Ascending aorta (tissue), 2 donors: ENCODE measurements at places on chromosomes 11 and 22.
A peak's percentile ranks its signal among the peaks of the same experiment; 100 is the strongest.

- no peak for DNase-seq
Observed at GRCh38 chr22:35661464-35661863, 13.2 kb downstream of the APOL6 start.

DNA sequence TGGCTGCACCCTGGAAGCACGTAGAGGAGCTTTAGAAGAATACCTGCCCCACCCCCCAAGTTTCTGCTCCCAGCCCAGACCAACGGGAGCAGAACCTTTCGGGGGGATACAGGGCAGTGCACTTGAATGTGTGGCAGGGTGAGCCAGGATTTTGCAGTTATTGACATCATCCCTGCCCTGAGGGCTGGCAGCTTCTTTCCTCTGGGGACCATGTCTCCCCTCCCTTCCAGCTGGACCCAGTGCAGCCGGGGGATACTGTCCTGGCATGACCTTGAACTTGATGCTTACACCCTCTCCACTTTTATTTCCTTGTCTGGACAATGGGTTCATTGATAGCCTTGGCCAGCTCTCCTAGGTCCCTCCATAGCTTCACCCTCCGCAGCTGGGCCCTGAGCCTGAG is 4.1 kb upstream of the CABP7 start:
- DNase-seq, result no peak

DNA sequence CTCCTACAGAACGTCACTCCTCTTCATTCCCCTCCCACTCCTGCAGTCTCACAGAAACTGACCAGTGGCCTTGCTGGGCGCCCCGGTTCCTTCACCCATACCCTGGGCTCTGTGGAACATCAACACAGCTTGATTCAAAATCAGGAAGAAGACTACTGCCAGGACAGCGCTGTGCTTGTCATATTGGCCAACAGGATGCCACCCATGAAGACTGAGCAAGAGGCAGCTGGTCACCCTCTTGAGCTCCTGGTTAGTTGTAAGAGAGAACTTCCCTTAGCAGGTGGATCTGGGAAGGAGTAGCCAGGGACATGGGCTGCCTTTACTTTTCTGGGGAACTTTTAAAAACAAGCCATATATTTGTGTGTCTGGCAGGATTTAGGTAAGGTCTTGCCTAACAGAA is 110.4 kb upstream of the TIMP3 start:
- DNase-seq, result no peak

DNA sequence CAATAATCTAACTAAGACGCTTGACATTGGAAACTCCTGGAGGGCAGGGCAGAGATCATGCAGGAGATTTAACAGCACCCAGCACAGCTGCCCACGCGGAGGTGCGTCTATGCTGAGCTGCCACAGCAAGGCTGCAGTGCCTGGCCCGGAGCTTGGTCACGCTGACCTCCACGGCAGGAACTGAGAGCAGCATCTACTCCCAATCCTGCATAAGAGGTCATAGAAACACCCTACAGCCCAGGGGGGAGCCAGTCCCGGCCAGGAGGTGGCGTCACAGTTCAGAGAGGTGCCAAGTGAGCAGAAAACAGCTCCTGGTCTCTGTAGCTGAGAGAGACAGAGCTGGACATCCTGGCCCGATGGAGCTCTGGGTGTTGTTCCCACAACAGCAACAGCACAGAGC is 121.1 kb upstream of the TMEM45B start:
- no peak for DNase-seq

GRCh38 chr22:43004362-43005035 is 10.4 kb downstream of the PACSIN2 start:
- no peak for DNase-seq

- DNase-seq, result no peak
Observed at GRCh38 chr11:62012451-62012831, 45.0 kb upstream of the FTH1 start.

GRCh38 chr22:41833369-41834004 is 582 bp downstream of the SREBF2 start:
- peak; percentile 71 for DNase-seq

GRCh38 chr11:60303661-60304060 is 23.2 kb downstream of the MS4A4A start:
- no peak for DNase-seq

GRCh38 chr11:61996933-61997332 is 29.5 kb upstream of the FTH1 start:
- no peak for DNase-seq

DNA sequence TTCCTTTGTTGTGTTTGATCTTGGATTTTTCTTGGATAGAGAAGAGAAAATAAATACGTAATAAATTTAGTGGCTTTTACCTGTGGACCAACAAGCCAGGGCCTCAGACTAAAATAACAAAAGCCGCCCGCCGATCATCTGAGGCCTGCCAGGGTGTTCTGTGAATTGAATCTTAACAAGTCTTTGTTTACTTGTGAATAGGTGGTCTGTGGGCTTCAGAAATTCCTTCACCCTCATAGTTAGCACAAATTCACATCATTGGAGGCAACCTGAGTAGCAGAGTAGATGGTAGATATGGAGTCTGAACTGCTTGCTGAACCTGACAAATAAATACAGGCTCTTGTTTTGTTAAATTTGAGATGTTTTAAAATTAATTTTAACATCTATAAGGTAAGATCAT is 176.3 kb upstream of the MTNR1B start:
- no peak for DNase-seq

GRCh38 chr11:17793642-17794170 is 59.1 kb downstream of the KCNC1 start:
- no peak for DNase-seq

- no peak for DNase-seq
Observed at GRCh38 chr11:97620007-97620406, 1230.2 kb downstream of the JRKL start.

DNA sequence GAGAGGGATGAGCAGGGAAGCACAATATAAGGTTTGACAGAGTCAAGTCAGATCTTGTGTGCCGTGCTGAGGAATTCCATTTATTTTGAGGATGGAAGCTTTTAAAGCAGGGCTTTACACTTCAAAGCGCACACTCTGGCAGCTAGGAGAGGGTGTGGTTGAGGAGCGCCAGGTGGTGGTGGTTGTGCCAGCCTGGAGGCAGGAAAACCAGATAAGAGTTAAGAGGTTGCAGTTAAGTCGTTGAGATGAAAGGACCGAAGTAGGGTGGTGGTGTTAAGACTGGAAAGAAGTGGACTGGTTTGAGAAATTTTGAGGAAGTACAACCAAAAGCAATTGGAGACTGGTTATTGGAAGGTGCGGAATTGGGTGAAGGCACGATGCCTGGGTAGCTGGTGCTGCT is 231.6 kb upstream of the TBCEL start:
- no peak for DNase-seq

- no peak for DNase-seq
Observed at GRCh38 chr11:130581646-130582045, 133.2 kb downstream of the ADAMTS15 start.

- DNase-seq, result no peak
Observed at GRCh38 chr11:75930534-75930933, 115.5 kb downstream of the UVRAG start.

- no peak for DNase-seq
Observed at GRCh38 chr11:12777208-12777874, 103.1 kb downstream of the TEAD1 start.

DNA sequence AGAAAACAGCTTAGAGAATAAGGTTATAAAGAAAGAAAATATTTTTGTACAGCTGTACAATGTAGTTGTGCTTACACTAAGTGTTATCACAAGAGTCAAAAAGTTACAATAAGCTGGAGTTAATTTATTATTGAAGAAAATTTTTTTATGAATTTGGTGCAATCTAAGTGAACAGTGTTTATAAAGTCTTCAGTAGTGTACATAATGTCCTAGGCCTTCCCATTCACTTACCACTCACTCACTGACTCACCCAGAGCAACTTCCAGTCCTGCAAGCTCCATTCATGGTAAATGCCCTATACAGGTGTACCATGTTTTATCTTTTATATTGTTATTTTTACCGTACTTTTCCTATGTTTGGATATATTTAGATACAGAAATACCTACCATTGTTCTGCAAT is 34.7 kb downstream of the GDPD4 start:
- DNase-seq, result no peak

DNA sequence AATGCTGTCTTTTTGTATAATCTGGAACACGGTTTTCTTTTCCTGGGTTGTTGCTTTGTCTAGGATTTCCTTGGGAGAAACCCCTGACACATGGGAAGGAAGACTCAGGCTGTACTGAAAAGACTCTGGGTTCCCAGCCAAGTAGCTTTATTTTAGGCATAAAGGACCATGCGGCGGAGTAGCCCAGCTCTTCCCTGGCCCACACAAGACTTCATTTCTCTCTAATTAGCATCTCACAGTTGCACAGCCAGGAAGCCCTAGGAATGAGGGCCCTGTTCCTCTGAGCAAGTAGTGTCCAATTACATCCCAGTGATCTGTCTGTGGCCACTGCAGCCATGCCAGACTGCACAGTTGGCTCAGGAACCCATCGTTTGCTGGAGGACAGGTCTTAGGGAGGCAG is 319.5 kb downstream of the TENM4 start:
- no peak for DNase-seq

GRCh38 chr11:111624608-111625007 is 22.4 kb downstream of the SIK2 start:
- DNase-seq, result no peak

- no peak for DNase-seq
Observed at GRCh38 chr11:80596291-80596810, 1155.5 kb upstream of the TENM4 start.

GRCh38 chr22:41132550-41132949 is 40.2 kb downstream of the EP300 start:
- DNase-seq, result no peak

DNA sequence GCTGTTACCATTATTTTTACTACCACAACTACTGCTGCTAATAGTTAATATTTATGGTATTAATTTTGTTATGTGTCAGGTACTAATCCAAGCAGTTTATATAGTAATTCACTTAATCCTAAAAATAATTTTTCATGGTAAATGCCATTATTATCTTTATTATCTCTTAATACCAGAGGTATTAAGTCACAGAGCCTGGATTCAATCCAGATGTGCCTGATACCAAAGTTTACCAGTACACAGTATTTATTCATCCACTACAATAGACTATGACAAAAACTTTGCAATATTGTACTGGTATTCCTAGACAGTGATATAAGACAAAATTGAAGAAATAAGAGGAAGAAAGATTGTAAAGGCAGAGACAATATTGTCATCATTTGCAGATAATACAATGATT is 24.5 kb downstream of the MAP6 start:
- no peak for DNase-seq

DNA sequence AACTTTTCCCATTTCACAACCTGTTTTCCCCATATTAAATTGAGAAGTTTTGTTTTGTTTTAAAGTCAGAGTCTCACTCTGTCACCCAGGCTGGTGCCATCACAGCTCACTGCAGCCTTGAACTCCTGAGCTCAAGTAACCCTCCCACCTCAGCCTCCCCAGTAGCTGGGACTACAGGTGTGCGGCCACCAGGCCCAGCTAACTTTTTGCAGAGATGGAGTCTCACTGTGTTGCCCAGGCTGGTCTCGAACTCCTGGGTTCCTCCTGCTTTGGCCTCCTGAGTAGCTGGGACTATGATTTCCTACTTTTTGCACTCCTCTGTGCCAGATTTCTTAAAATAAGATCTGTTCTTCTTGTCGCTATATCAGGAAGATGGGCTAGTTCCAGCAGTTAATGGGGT is 44.9 kb downstream of the GNB1L start:
- peak; percentile 4 for DNase-seq

DNA sequence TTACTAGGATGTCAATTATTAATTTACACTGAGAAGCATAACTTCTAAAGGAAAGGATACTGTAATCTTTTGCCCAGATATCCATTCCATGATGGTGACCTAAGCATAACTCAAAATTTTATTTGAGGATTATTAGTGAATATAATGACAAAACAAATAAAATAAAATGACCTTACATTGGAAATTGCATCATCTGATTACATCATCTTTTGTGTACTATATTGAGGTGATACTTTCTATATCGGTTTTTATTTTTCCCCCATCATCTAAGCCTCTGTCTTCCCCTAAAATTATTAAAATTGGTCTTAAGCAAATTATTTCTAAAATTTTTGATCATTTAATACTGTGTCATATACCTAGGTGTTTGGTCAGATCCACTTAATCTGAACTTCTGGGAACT is 150.1 kb upstream of the CTSC start:
- no peak for DNase-seq

GRCh38 chr22:50009251-50009650 is 3.3 kb downstream of the IL17REL start:
- DNase-seq, result no peak

- no peak for DNase-seq
Observed at GRCh38 chr22:47854251-47854650, 1091.8 kb downstream of the TBC1D22A start.

DNA sequence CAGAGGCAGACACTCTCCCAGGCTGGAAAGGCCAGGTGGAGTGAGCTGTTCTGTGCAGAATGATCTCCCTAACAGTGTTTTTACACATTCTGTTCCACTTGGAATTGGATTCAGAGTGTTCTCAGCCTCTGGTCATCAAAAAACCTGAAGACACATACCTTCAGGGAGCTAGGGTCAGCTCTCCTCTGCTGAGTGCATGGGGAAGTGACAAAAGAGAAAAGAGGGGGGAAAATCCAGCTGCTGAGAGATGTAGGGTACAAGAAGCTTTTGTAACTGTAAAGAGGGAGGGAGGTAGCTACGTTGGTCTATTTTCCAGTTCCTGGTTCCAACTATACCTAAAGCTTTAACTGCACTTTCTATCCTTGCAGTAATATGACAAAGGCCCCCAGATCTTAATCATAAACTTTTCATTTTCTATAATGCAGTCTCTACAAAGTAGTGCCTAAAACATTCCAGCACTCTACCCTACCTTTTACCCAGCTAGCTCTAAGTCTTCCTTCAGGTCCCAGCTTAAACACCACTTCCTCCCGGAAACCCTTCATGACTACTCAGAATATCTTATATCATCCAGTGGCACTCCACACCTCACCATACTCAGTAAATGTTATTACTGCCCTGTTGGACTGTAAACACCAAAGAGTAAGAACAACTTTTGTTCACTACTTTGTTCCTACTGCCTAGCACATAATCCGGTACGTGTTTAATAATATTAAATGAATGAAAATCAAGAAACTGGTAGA is 9.2 kb downstream of the MAPK1 start:
- no peak for DNase-seq
